Stimulated activated CD4-positive, alpha-beta T cell treated with anti-CD3 and anti-CD28 coated beads, Interleukin-1b, Interleukin-23, amount 100 ng/mL, for 4 hours (primary cell): ENCODE measurements at places on chromosomes 4 and X.

DNA sequence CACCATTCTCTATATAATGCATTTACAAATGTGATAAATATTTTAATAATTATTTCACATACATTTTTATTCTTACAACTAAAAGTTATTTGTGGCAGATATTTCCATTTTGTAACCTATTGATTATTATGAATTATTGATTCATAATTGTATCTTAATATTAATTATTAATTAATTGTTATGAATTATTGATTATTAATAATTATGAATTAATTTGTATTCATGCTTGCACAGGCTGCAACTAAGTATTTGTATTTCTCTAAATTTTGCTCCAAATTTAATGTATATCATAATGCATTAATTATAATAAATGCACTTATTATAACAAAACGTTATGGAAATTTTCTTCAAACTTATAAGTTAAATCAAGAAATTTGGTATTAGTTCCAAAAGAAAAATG is 929.7 kb downstream of the PCDH7 start:
- no peak for DNase-seq

DNA sequence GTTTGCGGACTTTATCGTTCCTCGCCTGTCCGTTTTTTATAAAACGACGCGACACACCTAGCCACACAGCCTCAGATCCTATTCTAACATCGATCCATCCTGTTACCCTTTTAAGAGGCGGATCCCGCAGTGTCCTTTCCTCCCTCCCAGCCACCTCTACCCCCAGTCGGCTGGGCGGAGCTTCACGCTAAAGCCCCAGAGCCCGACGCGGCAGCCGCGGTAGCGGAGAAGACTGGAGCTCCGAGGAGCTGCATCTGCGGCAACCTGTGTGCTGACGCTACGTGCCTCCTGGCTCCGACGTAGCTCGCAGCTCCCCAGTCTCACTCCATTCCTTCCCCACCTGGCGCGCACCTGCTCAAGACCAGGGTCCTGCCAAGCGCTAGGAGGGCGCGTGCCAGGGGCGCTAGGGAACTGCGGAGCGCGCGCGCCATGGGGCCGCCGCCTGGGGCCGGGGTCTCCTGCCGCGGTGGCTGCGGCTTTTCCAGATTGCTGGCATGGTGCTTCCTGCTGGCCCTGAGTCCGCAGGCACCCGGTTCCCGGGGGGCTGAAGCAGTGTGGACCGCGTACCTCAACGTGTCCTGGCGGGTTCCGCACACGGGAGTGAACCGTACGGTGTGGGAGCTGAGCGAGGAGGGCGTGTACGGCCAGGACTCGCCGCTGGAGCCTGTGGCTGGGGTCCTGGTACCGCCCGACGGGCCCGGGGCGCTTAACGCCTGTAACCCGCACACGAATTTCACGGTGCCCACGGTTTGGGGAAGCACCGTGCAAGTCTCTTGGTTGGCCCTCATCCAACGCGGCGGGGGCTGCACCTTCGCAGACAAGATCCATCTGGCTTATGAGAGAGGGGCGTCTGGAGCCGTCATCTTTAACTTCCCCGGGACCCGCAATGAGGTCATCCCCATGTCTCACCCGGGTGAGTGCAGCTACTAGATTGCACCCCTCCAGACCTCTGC is at the start of gene RNF128:
Gene RNF128 (plus strand): TSS at position 217 of the 953 bp plus-strand sequence. CDS start 213 bp downstream, at position 430.
- no peak for DNase-seq

DNA sequence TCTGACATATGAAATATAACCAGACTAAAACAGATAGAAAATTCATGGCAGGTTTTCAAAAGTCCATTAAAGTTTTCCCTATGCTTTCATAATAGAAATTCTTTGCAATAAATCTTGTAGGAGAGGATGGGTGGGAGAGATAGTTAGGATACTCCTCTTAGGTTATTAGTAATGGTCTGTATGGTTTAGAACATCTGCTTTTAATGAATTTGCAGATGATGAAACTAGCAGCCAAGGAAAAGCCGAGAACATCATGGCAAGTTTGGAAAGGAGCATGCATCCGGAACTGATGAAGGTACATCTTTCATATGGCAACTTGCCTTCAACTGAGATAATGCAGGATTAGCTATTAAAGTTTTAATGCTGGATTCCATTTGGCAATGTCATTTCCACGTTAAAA is 70.7 kb downstream of the DOCK11 start:
- DNase-seq = no peak

- DNase-seq = no peak
Measured at GRCh38 chr4:76545226-76545884, 110.3 kb downstream of the SHROOM3 start.

- no peak for DNase-seq
Measured at GRCh38 chr4:1768367-1769034, 24.6 kb upstream of the FGFR3 start.

GRCh38 chr4:7530082-7530481 is 95.4 kb upstream of the PSAPL1 start:
- DNase-seq = no peak

DNA sequence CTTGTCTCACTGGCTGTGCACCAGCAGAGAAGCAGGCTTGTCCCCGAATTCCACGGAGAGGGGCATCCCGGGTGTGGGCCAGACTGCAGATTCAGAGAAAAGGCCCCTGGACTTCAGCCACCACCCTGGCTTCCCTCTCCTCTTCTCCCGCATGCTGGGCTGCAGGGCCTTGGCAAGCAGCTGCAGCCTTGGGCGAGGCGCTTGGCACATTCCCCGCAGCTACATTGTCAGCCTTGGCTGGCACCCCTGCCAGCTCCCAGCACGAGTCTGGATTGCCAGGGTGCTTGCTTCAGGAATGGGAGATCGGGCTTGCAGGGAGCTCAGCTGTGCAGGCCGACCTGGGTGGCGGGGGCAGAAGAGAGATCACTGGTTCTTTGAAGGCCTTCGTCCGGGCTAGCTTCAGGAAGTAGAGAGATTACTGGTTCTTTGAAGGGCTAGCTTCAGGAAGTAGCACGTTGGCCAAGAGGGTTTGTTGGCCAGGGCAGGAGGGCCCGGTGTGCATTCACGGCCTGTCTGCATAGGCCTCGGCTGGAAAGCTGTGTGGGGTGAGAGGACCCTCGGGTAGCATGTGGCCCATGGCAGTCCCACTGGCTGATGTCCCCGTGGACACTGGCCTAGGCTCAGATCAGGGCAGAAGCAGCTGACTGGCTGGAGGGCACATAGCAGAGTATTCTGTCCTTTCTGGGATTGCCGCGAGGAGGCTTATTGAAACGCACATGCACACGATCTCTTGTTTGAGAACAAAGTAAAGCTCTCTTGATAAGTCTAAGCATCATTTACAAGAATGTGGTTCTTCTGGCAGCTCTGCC is 2.7 kb downstream of the ABCD1 start:
- DNase-seq = no peak

GRCh38 chrX:136256026-136256425 is 4.8 kb upstream of the MAP7D3 start:
- no peak for DNase-seq

GRCh38 chrX:2691543-2692220 is 587 bp downstream of the CD99 start:
- DNase-seq = no peak

DNA sequence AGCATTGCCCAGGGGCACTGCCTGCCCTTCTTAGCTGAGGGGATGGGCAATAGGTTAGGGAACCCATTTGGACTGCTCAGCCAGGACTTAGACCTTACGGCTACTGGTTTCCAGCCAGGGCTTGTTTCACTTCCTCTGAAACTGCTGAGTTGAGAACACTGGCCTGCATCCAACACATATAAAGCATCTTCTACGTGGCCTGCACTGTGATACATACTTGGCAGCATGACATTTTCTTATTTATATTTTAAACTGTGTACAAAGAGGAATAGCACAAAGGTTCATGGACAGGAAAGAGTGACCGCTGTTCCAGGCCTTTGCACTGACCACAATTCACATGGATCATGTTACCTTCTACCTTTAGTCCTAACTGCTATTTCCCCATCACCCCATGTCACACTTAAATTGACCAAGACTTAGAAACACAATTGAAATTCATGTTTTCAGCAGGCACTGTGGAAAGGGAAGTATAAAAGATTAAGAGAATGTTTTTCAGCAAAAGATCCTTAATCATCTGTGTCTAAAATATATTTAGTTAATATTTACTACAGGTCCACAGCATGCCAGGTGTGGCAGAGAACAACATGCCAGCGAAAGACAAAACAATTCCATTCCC is 43.7 kb downstream of the NLGN4X start:
- no peak for DNase-seq

GRCh38 chr4:85445050-85445639 is 29.8 kb upstream of the ARHGAP24 start:
- DNase-seq = no peak

- DNase-seq = no peak
Measured at GRCh38 chrX:118904218-118904617, 70.2 kb upstream of the LONRF3 start.

- no peak for DNase-seq
Measured at GRCh38 chrX:82961129-82961528, 547.0 kb upstream of the POU3F4 start.

GRCh38 chrX:146278381-146278780 is 460.8 kb downstream of the SLITRK2 start:
- no peak for DNase-seq

GRCh38 chr4:70197842-70198241 is 2.3 kb downstream of the ODAM start:
- DNase-seq = no peak

- no peak for DNase-seq
Measured at GRCh38 chrX:113580486-113580885, 739.9 kb upstream of the AMOT start.

DNA sequence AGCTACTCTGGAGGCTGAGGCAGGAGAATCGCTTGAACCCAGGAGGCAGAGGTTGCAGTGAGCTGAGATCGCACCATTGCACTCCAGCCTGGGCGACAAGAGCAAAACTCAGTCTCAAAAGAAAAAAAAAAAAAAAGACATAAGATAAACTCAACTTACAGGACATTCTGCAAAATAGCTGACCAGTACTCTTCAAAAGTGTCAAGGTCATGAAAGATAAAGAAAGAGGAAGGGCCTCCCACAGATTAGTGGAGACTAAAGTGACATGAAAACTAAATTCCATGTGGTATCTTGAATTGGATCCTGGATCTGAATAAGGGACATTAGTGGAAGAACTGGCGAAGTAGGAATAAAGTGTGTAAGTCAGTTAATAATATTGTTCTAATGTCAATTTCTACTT is 63.3 kb downstream of the ZNF182 start:
- DNase-seq = no peak

DNA sequence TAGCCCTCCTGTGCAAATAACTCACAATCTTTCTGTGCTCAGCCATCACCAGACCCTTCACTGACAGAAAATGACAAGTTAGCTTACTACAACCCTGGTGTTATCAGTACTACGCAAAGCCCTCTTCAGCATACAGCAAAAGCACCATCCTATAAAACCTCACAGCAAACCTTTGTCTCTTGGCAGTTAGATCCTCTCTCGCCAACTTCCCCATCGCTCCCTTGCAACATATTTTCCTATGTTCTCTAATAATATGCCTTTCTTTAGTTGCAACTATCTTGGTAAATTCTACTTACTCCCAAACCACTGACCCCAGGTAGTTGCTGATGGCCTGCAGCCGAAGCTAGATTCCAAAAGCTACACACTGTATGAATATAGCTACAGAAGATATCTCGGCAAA is 856.9 kb upstream of the FRG1 start:
- no peak for DNase-seq

DNA sequence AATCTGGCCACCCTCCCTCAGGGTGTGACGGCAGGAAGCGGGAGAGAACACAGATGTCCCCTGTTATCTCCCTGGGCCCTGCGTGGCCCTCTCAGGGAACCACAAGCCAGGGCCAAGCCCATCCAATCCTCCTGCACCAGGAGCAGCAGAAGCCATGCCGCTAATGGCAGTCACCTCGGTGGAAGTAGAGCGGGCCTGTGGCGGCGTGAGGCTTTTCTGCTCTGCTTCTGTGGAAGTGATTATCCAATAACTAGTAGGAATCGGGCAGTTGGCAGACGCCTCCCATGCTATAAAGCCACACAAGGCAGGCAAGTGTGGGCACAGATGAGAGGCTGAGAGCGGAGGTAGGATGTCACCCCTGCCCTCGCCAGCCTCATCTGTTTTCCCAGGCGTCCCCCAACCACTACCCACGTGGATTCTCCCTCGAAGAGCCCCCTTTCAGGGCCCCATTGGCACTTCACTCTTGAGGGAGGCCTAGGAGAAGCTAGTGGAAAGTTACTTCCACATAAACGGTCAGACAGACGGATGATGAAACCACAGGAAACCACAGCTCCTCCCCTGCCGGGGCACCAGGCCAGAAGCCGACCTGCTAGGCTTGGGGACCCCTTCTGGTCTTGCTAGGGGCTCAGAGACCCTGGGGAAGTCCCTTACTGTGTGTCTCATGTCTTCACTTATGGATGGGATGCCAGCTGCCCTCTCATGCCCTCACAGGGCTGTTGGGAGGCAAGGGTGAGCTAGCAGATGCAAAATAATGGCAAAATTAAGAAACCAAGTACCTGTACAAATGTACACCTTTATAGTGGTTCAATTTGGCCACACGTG is 18.8 kb upstream of the TMSB4X start:
- no peak for DNase-seq
